ENCODE measurements at places on chromosomes 12 and 14.

- DNase-seq: peak; percentile 14
These were observed 469.1 kb downstream of the PRKD1 start for GRCh38 chr14:29458547-29458946.

DNA sequence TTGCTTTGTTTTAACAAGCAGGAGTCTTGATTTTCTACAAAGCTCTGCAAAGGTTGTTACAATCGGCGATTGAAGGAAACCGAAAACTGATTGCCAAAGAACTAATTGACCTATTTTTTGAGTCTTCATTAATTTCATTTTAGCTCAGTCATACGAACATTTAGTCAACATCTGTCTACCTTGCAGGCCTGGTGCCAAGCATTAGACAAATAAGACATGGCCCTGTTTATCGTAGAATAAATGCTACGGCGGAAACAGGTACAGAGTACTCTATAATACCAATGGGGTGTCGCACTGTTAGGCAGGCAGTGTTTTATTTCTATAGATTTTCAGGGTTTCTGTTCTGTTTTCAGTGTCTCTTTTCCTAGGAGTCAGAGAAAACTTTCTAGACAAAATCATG, 171.5 kb downstream of the BCAT1 start:
- DNase-seq: no peak

DNA sequence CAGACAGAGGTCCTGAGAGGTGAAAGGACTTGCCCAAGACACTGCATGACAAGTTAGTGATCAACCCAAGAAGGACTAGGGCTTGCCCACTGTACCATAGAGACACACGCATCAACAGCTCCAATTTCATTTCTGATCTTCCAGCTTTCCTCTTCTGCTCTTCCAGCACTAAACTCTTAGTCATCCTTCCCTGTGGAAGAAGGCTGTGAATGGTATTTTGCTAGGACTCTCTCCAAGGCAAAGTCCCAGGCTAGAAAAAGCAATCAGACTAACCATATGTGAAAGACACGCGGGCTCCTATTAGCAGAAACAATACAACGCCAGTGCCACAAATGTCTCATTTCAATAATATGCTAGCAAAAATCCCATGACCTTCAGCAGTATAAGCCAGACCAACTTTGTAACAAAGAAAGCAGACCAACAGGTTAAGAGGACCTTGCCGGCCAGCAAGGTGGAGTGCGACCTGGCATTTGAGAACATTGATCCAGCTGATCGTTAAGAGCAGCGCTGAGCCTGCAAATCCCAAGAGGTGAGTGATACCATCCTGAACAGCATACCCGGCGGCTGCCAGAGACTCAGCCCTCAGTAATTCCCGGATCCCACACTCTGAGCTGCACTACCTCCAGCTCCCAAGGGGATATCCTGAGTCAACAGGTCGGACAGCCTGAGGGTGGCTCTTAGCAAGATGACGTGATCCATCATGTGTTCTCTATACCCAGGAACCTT, 132.5 kb downstream of the FOXN3 start:
- DNase-seq: no peak

- DNase-seq: no peak
These were observed 10.6 kb upstream of the ART4 start for GRCh38 chr12:14853961-14854360.

- no peak for DNase-seq
These were observed 9.2 kb upstream of the GOLGA3 start for GRCh38 chr12:132837693-132838409.

- DNase-seq: no peak
These were observed 30.2 kb upstream of the DYRK2 start for GRCh38 chr12:67618303-67618702.

DNA sequence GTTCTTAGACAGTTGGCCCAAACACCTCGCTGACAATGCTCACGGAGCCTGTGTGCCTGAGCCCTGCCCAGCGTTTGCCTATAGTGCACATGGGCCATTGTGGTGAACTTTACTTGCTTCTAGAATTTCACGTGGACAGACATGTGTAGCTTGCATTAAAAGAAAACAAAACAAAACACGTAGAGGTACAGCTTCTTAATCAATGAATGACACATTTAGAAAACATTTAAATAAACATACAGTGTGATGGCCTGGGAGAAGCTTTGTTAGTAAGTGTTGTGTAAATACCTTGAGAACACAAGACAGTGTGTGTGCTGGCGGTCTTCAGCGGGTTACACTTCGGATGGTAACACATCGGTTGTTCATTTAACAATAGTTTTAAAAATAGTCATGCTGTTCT, 38.1 kb downstream of the SMOC1 start:
- no peak for DNase-seq

GRCh38 chr14:104145826-104146601, 7.6 kb downstream of the KIF26A start:
- DNase-seq: no peak

DNA sequence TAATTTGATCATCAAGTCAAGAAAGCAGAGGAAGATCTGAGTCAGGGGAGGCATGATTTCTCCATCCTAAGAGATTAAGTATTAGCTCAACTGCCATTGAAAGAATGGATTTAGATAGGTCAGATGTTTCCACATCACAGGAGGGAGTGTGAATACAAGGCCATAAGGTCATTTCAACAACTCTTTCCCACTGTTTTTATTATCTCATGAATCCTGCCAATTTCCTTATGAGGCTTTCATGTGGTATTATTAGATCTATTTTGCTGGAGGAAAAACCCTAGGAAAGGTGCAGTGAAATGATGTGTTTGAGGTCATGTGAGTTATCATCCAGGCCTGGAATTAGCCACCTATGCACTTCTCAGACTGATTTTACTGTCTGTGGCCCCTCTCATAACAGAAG, 269.0 kb downstream of the NOVA1 start:
- DNase-seq: no peak

DNA sequence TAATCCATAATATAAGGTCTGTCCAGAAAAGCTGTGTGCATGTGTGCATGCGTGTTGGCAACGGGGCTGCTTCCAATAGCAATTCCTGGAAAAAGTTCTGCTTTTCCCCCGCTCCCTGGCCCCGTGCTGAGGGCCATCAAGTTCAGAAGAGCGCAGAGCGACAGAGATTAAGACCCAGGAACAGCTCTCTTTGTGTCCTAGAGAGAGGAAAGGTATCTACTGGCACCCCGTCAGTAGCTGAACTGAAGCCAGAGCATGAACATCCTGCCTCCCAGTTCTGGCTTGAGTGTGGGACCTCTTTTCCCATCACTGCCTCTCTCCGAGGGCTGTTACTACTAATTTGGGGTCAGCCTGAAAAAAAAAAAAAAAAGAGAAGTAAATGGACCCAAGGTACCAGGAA, 15.5 kb downstream of the HDAC7 start:
- no peak for DNase-seq

GRCh38 chr12:89544681-89545184, 18.9 kb upstream of the POC1B start:
- DNase-seq: peak; percentile 42

DNA sequence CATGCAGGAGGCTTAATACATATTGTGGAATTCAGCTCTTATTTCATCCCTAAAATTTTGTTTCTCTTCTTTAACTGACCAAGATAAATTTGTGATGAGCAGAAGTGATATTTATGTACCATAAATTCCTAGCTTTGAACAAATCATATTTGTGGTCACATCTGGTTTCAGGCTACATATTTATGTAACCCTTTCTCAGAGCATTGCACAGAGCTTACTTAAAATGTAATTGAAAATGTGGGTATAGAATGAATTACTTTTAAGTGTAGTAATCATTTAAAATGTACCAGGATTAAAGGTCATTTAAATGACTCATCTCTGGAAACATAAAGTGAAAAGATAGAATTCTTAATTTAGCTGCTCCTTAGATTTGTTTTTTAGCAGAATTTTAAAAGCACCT, 129.9 kb upstream of the FRMD6 start:
- DNase-seq: peak; percentile 60

- DNase-seq: no peak
These were observed 219.2 kb downstream of the TMEM121 start for GRCh38 chr14:105745433-105746123.

DNA sequence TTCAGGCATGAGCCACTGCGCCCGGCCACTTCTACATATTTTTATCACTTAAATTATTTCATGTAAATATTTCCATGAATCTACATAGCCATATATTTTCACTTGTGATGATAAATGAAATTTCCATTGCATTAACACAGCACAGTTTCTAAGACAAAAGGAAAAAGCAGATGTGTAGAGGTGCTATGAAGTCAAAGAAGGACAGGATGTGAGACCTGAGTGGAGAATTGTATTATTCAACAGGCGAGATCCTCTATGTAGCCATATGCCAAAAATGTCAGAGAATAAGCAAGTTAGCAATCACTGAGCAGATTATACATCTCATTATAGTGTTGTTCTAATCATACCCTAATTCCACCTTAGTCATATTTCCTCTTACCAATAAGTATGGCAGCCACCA, 38.1 kb downstream of the ATF7 start:
- no peak for DNase-seq

DNA sequence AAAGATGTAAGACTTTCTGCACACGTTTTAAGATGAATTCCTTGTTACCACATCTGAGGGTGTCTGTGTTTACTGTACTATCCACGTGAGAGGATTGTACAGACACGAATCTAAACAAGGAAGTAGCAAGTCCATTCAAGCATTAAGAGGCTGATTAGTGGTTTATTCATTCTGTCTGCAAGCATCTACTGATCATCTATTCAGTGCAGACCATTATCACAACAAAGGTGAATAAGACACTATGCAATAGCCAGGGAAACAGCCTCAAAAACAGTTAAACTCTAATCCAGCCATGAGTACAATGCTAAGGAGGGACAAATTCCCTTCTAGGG, 111.6 kb upstream of the PZP start:
- no peak for DNase-seq

GRCh38 chr12:14442221-14442881, 76.9 kb downstream of the ATF7IP start:
- no peak for DNase-seq

DNA sequence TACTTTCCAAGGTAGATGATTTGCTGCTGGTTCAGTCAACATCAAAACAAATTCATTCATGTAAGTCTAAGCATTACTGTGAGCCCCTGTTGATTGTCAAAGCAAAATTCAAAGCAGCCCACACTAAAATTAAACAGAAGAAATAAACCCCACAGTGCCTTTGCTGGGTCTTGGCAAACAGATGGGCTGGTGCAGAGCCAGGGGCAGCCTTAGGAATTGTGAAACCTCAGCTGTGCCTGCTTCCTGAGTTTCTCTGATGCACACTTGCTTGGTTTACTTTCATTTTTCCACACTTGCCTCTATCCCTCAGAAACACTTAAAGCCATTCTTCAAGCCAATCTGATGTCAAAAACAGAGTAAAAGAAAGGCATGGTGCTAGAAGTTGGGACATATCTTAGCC, 6.6 kb upstream of the PLEKHG7 start:
- DNase-seq: no peak

GRCh38 chr14:34722723-34723545, 8.5 kb upstream of the CFL2 start:
- peak; percentile 37 for DNase-seq

DNA sequence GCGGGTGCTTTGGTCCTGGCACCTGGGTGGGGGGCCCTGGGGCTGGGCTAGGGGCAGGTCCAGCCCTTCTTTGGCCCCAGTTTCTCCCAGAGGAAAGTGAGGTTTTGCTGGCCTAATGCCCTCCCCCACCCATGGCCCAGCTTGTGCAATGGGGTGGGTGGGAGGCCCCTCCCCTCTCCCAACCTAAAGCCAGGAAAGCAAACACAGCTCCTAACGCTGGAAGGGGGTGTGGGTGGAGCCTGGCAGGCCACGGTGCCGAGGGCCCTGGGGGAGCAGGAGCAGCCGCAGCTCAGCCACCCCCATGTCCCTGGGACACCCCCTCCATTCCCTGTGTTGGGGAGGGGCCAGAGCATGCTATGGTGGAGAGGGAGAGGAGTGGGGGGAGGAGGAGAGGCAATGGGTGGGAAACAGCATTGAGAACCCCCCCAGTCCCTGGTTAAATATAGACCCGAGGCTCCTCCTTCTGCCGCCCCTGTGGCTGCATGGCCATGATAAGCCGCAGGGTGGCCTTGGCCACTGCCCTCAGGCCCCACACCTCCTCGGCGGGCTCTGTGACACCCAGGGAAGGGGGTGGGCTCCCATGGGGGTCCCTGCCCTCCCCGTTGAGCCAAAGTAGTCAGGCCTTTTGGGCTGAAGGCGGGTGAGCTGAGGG, 4.7 kb downstream of the EXOC3L4 start:
- no peak for DNase-seq

DNA sequence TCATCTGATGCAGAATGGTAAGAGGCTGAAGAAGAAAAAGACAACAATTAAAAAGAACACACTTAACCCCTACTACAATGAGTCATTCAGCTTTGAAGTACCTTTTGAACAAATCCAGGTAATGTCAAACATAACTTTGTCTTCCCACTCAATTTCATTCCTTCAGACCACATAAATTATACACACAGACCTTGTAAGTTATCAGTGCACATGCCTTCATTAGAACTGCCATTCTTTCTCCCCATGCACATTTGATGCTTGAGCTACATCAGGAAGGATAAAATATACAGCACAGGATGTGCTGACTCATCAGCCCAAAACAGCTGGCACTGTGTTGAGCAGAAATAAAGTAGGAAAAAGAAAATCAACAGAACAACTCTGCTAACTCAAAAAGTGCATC, 246.7 kb downstream of the PAWR start:
- no peak for DNase-seq

DNA sequence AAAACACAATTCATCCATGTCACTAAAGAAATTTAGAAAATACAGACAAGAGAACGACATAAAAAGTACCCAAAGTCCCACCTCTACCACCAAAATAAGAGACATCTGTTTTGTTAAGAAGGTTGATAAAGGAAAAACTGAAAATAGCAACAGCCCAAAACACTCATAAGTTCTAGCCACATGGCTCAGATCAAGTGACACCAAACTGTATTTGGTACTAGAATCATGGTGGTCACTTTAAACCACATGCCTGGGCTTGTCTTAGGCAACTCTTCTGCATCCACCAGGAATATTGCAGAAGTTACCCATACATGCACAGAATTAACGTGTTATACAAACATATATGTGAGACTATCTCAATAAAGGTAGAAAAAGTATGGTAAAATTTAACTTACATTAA, 78.2 kb upstream of the GTF2A1 start:
- no peak for DNase-seq
